ENCODE measurements at places on chromosomes 5 and 9.

- DNase-seq, result no peak
Observed at GRCh38 chr9:103789686-103790085, 304.4 kb upstream of the SMC2 start.

DNA sequence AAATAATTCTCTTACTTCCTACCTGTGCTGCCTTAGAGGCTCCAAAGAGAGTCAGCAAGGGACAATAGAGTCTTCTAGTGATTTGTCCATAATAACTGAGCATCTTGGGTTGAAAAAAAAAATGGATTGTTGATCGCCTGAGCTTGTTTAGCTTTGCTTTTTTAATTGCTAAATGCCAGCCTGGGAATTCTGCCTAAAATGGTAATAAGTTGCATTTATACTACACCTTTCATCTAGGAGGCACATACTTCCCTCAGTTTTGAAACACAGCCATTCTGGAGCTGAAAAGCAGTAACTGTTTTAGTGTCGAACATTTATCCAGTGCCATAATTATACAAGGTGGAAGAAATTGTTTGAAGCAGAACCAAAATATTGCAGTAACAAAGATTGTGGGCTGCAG is 421.3 kb downstream of the CAAP1 start:
- no peak for DNase-seq

DNA sequence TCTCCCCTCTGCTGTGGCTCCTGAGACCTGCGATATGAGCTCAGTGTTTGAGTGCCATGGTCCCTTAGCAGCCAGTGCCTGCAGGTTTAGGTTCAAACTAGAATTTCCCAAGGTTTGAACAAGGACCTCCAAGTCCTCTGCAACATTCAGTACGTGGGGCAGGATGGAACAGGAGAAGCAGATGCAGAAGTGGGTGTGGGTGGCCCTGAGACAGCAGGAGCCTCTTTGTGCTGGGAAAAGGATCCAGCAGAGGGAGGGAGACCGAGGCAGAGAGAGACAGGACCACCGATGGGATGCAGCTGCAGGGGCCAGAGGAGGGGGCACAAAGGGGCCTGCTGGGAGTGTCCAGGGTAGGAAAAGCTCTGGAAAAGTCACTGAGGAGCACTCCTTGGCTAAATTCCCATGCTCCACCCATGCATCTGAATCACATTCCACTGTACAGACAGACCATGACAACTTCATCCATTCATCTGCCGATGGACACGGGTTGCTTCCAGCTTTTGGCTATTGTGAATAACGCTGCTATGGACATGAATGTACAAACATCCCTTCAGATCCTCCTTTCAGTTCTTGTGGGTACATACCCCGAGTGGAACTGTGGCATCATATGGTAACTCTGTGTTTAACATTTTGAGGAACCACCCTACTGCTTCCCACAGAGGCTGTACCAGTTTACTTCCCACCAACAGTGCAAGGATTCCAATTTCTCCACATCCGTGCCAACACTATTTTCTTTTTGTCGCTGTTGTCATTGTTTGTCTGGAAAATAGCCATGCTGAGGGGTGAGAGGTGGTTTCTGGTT is 26.7 kb upstream of the SUSD3 start:
- no peak for DNase-seq

- DNase-seq, result no peak
Observed at GRCh38 chr5:8828596-8829322, 717.1 kb downstream of the SEMA5A start.

DNA sequence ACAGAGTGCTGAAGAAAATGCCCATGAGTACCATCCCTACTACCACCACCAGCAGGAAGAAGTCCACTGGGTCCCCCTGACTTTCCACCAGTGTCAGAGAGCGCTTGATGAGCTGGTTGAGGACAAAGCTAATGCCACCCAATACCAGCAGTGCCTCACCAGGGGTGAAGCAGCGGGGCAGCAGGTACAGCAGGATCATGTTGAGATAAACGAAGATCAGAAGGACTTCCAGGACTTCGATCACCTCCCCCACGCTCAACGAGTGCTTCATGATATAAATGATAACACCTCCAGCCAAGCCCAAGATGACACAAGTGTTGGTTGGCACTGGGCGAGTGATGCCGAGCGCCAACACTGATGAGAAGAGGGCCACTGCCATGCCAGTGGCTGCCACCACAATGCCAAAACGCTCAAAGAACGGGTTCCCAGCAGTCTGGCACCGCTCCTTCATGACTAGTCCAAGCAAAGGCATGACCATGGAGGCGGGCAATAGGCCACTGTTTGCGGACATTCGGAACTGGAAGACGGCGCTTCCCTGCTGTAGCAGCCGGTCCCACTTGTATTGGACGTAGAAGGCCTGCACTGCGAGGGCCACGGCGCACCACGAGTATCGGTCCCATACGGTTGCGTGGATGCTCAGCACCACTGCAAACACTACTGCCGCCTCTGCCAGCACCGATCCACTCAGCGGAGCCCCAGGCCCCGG is 679 bp downstream of the DOLK start:
- DNase-seq, result no peak

DNA sequence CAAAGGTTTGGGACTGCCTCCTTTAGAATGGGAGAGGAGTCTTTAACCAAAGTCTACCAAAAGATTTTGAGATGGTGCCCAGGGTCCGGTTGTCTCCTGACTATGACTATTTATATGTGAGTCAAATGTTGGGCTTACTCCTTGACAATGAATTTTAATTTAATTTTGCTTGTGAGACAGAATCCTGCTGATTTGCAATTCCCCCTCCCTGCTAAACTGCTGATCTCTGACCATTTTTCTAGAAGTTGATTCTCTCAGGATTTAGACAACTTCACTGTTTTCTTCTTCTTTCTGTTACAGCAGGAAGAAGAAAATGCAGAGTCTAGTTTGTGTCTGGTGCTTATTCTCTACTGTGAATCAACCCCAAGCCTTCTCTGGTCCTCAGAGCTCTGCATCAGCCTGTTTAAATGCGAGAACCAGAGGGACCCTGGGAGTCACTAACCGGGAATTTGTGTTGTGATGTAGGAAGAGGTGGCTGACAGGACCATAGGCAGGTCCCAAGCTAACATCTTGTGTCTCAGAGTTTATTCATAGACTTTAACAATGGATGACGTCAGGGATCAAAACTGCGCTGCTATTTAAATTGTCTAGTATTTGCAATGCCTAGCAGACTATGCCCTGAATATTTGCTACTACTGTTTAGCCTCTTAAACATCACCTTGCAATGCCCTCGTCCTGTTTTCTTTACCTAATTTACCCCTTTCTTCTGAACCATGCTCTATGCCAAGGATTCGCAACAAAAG is 124.0 kb upstream of the TAF11L2 start:
- DNase-seq, result no peak

DNA sequence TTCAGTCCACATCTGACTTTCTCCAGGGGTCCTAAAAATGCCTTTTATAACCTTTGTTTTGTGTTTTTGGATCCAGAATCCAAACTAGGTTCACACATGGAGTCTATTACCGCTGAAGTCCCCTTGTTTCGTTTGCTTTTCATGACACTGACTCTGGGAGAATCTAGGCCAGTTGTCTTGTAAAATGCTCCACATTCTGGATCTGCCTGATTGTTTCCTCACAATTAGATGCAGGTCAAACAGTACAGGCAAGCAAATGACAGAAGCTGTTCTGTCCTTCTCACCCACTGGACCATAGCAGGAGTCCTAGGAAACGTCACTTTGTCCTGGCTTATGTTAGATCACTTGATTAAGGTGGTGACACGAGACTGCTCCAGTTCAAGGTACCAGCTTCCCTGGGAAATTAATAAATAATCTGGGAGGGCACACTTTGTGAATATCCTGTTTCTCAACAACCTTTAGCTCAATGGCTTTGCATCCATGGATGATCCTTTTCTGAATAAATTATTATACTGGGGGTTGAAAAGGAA is 34.1 kb downstream of the FABP6 start:
- no peak for DNase-seq

DNA sequence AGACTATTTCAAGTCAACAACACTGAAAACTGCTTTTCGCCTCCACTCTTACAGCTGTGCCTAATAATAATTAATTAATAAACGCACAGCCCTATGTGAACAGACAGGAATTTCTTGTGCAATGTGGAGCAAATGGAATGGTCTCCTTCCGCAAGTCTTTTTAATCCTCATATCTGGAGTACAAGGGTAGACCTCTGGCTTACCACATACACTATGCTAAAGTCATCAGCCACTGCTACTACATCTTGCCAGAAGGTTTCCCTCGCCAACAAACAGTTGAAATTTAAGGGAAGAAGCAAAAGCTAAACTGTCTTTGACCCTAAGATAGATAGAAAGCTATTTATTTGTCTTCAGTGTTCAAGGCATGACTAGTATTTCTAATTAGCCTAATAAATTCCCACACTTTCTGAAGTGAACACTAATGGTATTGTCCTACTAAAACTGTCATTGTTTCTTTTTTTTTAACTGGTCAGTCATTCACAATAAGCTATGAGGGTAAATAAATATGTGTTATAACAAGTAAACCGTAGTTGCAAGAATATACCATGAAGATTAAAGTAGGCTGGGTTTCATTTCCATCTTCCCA is 63.9 kb downstream of the GOLPH3 start:
- no peak for DNase-seq

DNA sequence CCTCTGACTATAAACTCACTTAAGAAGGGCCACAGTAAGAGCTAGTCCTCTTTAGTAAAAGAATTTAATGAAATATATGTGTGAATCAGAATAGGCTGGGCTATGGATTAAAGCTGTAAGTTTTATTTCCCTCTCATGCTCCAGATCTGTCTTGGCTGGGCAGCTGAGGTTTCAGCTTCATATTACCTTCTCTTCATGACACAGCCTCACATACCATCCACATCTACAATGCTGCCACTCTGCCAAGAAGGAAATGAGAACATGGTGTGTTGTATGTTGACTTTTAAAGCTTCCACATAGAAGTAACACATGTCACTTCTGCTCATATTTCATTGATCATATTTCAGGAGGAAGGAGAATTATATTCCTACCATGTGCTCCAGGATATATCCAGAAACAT is 776.0 kb upstream of the ACO1 start:
- no peak for DNase-seq

DNA sequence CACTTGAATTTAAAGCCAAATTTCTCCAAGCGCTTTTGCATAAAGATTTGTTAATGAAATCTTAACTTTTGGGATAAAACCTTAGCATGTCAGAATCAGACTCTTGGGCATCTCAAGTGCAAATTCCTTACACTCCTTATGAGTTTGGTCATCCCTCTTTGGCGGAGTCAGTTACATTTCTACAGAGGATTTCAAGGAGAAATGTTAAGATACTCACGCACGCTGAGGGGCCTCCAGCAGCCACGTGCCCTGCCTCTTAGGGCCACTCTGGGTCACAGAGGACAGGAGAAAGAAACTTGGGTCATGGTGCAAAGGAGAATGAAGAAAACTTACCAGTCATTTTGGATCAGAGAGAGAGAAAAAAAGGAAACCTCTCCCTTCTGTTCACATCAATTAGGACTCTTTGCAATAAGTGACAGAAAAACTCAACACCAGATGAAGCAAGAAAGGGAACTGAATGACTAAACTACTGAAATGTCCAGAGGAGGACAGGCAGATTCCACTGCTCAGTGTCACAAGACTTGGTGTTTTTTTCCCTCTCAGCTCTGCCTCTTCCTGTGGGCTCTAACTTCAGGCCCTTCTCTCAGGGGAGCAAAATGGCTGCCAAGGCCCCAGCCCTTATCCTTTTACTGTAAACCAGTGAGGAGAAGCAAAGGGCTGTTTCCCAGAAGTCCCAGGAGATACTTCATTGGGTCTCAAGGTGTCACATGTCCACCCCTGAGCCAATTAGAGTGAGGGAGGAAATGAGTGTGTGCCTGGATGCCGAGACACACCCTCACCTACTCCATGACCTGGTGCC is 63.3 kb upstream of the NFIL3 start:
- no peak for DNase-seq

- DNase-seq, result no peak
Observed at GRCh38 chr9:96844040-96844439, 10.3 kb downstream of the ZNF782 start.

GRCh38 chr5:147442224-147442623 is 67.6 kb downstream of the DPYSL3 start:
- no peak for DNase-seq

- DNase-seq, result no peak
Observed at GRCh38 chr9:79131246-79131774, 440.5 kb upstream of the TLE4 start.

DNA sequence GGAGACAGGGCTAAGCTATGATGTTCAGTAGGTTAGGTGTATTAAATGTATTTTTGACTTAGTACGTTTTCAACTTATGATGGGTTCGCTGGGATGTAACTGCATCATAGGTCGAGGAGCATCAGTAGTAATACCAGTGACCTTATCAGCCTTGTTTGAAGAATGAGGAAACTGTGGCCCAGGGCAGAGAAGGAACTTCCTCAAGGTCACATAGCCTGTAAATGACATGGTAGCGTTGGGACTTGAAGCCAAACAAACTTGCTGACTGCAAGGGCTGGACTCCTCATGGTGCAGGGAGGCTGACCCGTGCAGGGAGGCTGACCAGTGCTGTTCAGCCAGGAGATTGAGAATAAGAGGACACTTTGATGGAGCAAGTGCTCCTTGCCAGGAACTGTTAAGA is 21.3 kb upstream of the PTPN3 start:
- no peak for DNase-seq

DNA sequence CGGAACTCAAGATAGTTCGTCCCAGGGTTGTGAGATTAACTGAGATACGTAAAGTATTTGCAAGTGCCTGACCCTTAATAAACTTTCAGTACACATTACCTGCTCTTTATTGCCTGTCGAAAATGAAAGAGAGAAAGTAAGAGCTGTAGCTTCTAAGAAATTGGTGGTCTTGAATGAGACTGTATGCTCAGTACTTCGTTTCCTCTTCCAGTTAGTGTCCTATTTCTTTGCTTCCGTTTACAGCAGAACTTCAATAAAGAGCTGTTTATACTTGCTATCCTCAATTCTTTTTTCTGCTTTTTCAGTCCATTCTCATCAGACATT is 534 bp downstream of the SRFBP1 start:
- DNase-seq, result no peak

- DNase-seq, result no peak
Observed at GRCh38 chr5:139849942-139850341, 54.3 kb downstream of the PSD2 start.

GRCh38 chr5:99104538-99105132 is 175.8 kb upstream of the CHD1 start:
- DNase-seq, result no peak

DNA sequence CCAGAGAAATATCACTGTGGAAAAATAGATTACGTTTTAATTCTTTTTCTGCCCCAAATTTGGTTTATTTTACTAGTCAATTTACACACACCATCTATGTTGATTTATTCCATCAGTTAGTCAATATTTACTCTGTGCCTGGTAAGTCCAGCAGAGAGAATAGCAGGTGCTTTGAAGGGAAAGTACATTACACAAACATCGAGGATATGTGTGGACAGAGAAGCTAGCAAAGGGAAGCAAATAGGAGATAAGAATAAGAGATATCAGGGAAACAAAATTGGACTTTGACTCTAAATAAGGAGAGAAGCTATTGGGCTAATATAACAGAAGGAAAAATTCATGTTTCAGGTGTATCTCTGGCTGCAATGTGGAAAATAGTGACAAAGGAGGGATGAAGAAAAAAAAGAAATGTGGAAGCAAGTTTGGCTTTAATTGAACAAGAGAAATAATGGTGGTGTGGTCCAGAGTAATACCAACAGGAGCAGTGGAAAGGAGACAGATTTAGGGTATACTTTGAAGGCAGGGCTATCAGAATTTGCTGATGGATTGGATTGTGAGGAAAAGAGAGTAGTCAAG is 587.7 kb upstream of the CDH6 start:
- DNase-seq, result no peak

Measured in stimulated activated CD8-positive, alpha-beta memory T cell treated with anti-CD3 and anti-CD28 coated beads, Interleukin-7, amount 100 ng/mL, for 24 hours (primary cell).